ENCODE measurements at places on chromosomes 1 and 21. TPM values are rescaled to one million over a fixed set of nuclear protein-coding genes. Genes with fewer than 3 reads are reported as not detected.

DNA sequence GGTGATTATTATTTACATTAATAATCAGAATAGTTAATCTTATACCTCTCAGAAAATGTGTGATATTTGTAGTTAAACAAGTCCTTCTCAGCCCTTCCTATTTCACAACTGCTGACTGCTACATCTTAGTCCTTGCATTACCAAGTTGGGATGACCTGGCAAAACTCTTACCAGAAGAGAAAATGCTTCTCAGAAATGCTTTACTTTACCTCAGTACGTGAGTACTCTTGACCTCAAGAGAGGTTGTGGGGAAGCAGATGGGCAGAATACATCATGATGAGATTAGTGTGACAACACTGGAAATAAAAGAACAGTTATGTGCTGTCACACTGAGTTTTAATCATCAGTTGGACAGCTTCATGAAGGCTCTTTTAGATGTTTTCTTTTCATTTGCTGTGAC lies 16.2 kb downstream of the CFAP126 start:
- ATAC-seq: peak; percentile 91
- H3K4me1 ChIP-seq: peaks cover 6% of the 10 kb centered on the region
- H3K27ac ChIP-seq: peak overlapping the region; percentile 73
- H3K27me3 ChIP-seq: no peaks in the 10 kb centered on the region
- peak overlapping the region; percentile 31 for H3K4me3 ChIP-seq
- peaks cover 55% of the 10 kb centered on the region for H3K36me3 ChIP-seq

KCNN3 gene
- total RNA-seq: 0.11 TPM

DNA sequence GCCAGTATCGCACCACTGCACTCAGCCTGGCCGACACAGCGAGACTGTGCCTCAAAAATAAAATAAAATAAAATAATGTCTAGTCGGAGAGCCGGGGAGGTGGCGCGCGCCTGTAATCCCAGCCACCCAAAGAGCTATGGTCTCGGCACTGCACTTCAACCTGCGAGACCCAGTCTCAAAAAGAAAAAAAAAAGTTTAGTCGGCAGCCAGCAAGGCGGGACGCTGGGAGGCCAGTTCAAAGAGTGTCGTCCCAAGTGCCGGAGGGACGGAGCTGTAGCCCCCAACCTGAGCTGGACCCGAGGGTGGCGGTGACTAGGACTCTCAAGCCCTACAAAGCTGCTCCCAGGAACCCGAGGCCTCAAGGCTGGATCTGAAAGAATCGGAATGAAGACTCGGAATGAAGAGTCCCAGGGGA lies 632 bp upstream of the FALEC start:
- H3K36me3 ChIP-seq: no peaks in the 10 kb centered on the region
- ATAC-seq: no peak
- peak overlapping the region; percentile 89 for H3K4me3 ChIP-seq

- peaks cover 6% of the 10 kb centered on the region for H3K4me1 ChIP-seq
- no peaks in the 10 kb centered on the region for H3K36me3 ChIP-seq
- peak overlapping the region; percentile 52 for H3K27ac ChIP-seq
- H3K27me3 ChIP-seq: no peaks in the 10 kb centered on the region
Observed at GRCh38 chr1:25544243-25544764, 898 bp downstream of the LDLRAP1 start.

GRCh38 chr1:68346188-68346808 lies 103.5 kb downstream of the RPE65 start:
- no peaks in the 10 kb centered on the region for H3K27me3 ChIP-seq
- H3K27ac ChIP-seq: no peak overlapping the region
- no peaks in the 10 kb centered on the region for H3K4me1 ChIP-seq
- H3K4me3 ChIP-seq: no peak overlapping the region
- no peak for ATAC-seq

DNA sequence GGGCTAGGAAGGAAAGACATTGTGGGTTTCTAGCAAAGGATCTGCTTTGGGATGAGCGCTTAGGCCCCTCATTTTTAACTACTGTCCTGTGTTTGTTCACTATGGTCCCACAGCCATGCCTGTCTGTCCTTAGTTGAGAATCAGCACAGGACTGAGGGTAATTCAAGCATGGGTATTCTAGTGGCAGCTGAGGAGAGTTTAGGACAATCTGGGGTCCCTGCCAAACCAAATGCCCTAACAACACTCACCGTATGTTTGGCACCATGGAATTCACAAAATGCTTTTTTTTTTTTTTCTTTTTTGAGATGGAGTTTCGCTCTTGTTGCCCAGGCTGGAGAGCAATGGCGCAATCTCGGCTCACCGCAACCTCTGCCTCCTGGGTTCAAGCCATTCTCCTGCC lies 10.4 kb downstream of the ARHGEF11 start:
- no peak for ATAC-seq
- H3K27ac ChIP-seq: no peak overlapping the region
- H3K27me3 ChIP-seq: peaks cover 34% of the 10 kb centered on the region
- H3K4me1 ChIP-seq: no peaks in the 10 kb centered on the region
- no peak overlapping the region for H3K4me3 ChIP-seq

- no peak for ATAC-seq
- H3K36me3 ChIP-seq: peaks cover 40% of the 10 kb centered on the region
- no peaks in the 10 kb centered on the region for H3K4me1 ChIP-seq
Observed at GRCh38 chr1:12424793-12425192, 193.2 kb downstream of the DHRS3 start.

GRCh38 chr1:244970236-244970743 lies 105.9 kb upstream of the HNRNPU start:
- H3K27ac ChIP-seq: peak overlapping the region; percentile 98
- H3K36me3 ChIP-seq: no peaks in the 10 kb centered on the region
- peaks cover 6% of the 10 kb centered on the region for H3K4me1 ChIP-seq
- H3K27me3 ChIP-seq: no peaks in the 10 kb centered on the region
- peak overlapping the region; percentile 95 for H3K4me3 ChIP-seq
- peak; percentile 70 for ATAC-seq

TRAPPC3 gene
- total RNA-seq: 47.8 TPM

- H3K4me1 ChIP-seq: no peaks in the 10 kb centered on the region
- ATAC-seq: no peak
- H3K27ac ChIP-seq: no peak overlapping the region
- H3K36me3 ChIP-seq: no peaks in the 10 kb centered on the region
Observed at GRCh38 chr1:36994294-36994693, 40.0 kb downstream of the GRIK3 start.

SLC1A7 gene
- total RNA-seq: not detected

GRCh38 chr1:205396967-205397616 lies 24.8 kb downstream of the LEMD1 start:
- H3K4me3 ChIP-seq: no peak overlapping the region
- no peaks in the 10 kb centered on the region for H3K36me3 ChIP-seq
- ATAC-seq: no peak
- H3K27me3 ChIP-seq: peaks cover 8% of the 10 kb centered on the region
- H3K4me1 ChIP-seq: no peaks in the 10 kb centered on the region

GRCh38 chr1:241730031-241730430 lies 78.0 kb downstream of the WDR64 start:
- H3K4me1 ChIP-seq: no peaks in the 10 kb centered on the region
- no peak overlapping the region for H3K4me3 ChIP-seq
- ATAC-seq: no peak

GRCh38 chr1:206041640-206042039 lies 11.3 kb upstream of the RHEX start:
- no peaks in the 10 kb centered on the region for H3K27me3 ChIP-seq
- no peaks in the 10 kb centered on the region for H3K36me3 ChIP-seq
- H3K4me3 ChIP-seq: peak overlapping the region; percentile 4

- H3K4me3 ChIP-seq: no peak overlapping the region
- H3K4me1 ChIP-seq: no peaks in the 10 kb centered on the region
- H3K27me3 ChIP-seq: no peaks in the 10 kb centered on the region
- H3K27ac ChIP-seq: no peak overlapping the region
- peaks cover 85% of the 10 kb centered on the region for H3K36me3 ChIP-seq
Observed at GRCh38 chr1:39866767-39867166, 16.5 kb downstream of the TRIT1 start.

DNA sequence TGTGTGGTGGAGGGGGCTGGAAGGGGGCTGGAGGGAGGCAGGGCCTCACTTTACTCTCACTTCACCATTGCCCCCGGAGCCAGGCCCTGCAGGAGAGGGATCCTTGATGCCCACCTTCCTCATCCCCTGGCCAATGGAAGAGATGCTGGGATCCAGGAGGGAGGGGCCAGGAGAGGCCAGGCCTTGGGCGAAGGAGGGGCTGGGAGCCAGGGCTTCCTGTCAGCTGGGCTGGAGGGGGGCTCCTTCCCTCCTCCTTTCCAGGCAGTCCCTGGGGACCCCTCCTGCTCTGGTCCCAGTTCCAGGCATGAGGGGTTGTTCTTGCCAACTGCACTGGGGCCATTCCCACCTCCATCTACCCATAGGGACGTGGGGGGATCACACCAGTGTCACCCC lies 5.7 kb downstream of the AHDC1 start:
- no peaks in the 10 kb centered on the region for H3K27me3 ChIP-seq
- peaks cover 28% of the 10 kb centered on the region for H3K4me1 ChIP-seq
- H3K27ac ChIP-seq: no peak overlapping the region
- no peaks in the 10 kb centered on the region for H3K36me3 ChIP-seq
- ATAC-seq: no peak

REN gene
- total RNA-seq: not detected

DNA sequence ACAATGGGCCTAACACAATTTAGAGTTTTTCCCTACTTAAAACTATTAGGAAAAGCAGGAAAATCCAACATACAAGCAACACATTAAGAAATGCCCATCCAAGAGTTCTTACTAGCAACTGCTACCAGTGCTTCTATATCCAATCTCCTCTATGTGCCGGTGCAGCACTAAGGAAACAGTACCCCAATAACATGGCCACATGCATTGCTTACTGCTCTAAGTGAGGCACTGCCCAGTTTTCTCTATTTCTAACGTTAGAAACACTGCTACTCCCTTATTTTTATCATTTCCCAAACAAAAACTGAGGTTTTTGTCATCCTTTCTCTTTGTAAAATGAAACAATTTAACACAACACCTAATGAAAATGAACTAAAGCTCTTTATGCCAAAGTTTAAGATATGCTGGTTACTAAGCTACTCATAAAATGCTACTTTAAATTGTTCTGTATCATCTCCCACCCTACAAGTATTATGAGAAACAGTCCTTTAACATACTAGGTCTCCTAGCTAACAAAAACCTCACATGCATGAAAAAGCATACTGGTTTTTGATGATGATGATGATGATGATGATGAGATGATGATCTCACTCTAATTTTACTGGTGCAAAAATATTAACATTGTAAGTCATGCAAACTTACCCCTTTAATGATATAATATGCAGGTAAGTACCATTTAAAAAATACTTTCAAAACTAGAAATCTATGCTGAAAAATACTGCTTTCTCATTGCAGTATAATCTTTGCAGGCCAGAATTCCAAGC lies 90.7 kb upstream of the TTC39A start:
- peaks cover 77% of the 10 kb centered on the region for H3K36me3 ChIP-seq
- H3K4me1 ChIP-seq: peaks cover 2% of the 10 kb centered on the region
- no peak overlapping the region for H3K4me3 ChIP-seq
- H3K27ac ChIP-seq: no peak overlapping the region
- ATAC-seq: no peak
- H3K27me3 ChIP-seq: no peaks in the 10 kb centered on the region

GRCh38 chr1:160868141-160868540 lies 5.5 kb upstream of the CD244 start:
- H3K27ac ChIP-seq: no peak overlapping the region
- no peaks in the 10 kb centered on the region for H3K27me3 ChIP-seq

CATSPER4 gene
- total RNA-seq: not detected

- no peaks in the 10 kb centered on the region for H3K27me3 ChIP-seq
- no peak overlapping the region for H3K4me3 ChIP-seq
- H3K27ac ChIP-seq: no peak overlapping the region
- no peaks in the 10 kb centered on the region for H3K4me1 ChIP-seq
- peak; percentile 78 for ATAC-seq
Observed at GRCh38 chr1:2611031-2611501, 21.8 kb downstream of the MMEL1 start.

GRCh38 chr1:184915463-184916090 lies 58.7 kb downstream of the NIBAN1 start:
- ATAC-seq: no peak
- peaks cover 7% of the 10 kb centered on the region for H3K36me3 ChIP-seq
- H3K27ac ChIP-seq: no peak overlapping the region

DNA sequence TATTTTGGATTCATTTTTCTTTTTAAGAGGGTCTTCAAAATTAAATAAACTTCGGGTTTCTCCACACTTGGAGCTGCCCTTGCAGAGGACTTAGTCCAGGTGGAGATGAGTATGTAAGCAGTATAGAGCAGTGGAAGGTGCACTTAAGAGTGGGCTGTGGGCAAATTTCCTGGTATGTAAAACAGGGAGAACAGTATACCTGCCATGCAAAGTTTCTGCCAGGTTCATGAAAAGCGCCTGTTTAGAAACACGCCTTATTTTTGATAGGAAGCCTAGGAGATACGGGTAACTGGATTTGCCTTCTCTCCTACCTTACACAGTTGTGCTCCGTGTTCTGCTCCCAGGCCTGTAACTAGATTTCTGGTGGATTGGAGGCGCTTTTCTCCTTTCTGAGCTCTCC lies 1.2 kb downstream of the KDM4A start:
- no peaks in the 10 kb centered on the region for H3K27me3 ChIP-seq
- peak overlapping the region; percentile 93 for H3K27ac ChIP-seq
- ATAC-seq: no peak
- H3K4me3 ChIP-seq: peak overlapping the region; percentile 99
- peaks cover 24% of the 10 kb centered on the region for H3K4me1 ChIP-seq

DNA sequence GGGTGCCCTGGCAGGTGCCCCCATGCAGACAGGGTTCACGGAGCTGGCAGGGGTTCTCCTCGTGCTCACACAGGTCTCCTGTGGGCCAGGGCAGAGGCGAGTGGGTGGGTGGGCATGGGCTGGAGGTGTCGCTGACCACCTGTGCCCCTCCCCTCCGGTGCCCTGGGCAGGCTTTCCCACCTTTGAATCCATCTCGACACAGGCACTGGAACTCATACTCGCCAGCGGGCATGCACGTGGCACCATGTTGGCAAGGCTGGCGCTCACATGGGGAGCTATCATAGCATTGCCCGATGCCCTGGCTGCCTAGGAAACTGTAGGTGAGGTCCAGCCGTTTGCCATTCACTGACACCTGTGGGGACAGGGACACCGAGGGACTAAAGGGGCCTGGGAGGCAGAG lies 16.0 kb downstream of the LDLRAD2 start:
- no peak overlapping the region for H3K4me3 ChIP-seq
- no peaks in the 10 kb centered on the region for H3K4me1 ChIP-seq
- H3K27me3 ChIP-seq: peaks cover 4% of the 10 kb centered on the region
- no peak for ATAC-seq
- H3K27ac ChIP-seq: no peak overlapping the region

GRCh38 chr1:162094271-162094670 lies 24.8 kb downstream of the NOS1AP start:
- H3K27me3 ChIP-seq: peaks cover 3% of the 10 kb centered on the region
- no peaks in the 10 kb centered on the region for H3K36me3 ChIP-seq
- H3K27ac ChIP-seq: no peak overlapping the region
- no peaks in the 10 kb centered on the region for H3K4me1 ChIP-seq
- no peak overlapping the region for H3K4me3 ChIP-seq
- no peak for ATAC-seq

SLC19A1 gene
- total RNA-seq: 41.4 TPM

- H3K27me3 ChIP-seq: no peaks in the 10 kb centered on the region
- H3K36me3 ChIP-seq: peaks cover 51% of the 10 kb centered on the region
Observed at GRCh38 chr1:37474697-37475379, 458 bp downstream of the ZC3H12A start.

- no peaks in the 10 kb centered on the region for H3K27me3 ChIP-seq
- no peak overlapping the region for H3K27ac ChIP-seq
- ATAC-seq: peak; percentile 48
- H3K4me3 ChIP-seq: no peak overlapping the region
- peaks cover 13% of the 10 kb centered on the region for H3K4me1 ChIP-seq
- H3K36me3 ChIP-seq: peaks cover 39% of the 10 kb centered on the region
Observed at GRCh38 chr1:28078680-28079626, 9.5 kb downstream of the EYA3 start.
